Cardiac septum (tissue), 1 donor: ENCODE measurements at places on chromosomes 11 and 22. TPM values are rescaled to one million over a fixed set of nuclear protein-coding genes. Genes with fewer than 3 reads are reported as not detected.

DNA sequence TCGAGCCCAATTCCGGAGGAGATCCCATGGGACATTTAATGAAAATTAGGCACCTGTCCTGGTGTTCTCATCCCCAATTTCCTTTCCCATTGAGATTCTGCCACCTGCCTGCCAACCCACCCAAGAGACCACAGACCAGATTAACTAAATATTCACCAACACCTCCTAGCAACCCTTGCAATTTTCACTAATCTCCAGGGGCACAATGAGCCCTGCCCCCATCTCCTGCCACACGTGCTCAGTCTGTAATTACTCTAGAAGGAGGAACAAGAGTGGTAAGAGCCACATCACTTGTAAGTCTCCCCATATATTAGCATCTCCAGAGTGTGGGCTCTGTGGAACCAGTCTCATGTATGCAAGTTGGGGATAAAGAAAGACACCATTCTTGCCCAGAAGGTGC lies 38.0 kb downstream of the IL18BP start:
- no peak for DNase-seq

- DNase-seq: no peak
These were observed 222.0 kb downstream of the DBX1 start for GRCh38 chr11:19938169-19938856.

DNA sequence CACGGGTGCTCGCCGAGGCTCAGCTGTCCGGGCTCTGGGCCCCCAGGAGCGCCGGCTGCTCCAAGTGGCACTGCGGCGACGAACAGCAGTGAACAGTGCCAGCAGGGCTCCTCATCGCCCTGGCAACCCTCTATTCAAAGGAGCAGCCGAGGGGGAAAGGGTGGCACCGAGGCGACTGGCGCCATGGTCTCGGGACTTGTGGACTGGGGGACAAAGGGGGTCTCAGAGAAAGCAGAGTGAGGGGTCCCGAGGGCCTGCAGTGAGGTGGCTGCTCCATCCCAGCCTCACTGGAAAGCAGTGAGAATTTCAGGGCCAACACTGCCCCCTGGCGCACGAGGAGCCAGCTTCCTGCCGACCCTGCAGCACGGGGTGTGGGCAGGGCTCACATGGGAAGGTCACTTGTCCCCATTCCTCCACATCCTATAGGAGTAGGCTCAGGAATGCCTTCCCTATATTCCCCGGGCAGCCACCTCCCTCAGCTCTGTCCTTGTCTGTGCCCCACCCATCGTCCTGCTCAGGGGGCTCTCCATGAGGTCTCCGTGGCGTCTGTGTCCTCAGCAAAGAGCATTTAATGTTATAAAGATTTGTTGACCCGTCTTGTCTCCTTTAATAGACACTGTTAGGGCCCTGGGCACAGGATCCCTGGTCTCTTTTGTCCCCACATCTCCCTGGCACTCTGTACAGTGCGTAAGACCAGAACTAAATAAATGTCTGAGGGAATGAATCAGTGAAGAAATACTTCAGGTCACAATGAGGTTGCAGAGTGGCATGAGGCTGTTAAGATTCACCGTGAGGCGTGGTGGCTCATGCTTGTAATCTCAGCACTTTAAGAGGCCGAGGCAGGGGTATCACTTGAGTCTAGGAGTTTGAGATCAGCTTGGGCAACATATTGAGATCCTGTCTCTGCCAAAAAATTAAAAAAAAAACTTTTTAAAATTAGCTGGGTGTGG lies 26.4 kb downstream of the LRFN4 start:
- DNase-seq: no peak

GRCh38 chr11:26399336-26399735 lies 67.4 kb downstream of the ANO3 start:
- DNase-seq: no peak

GRCh38 chr11:35906277-35906661 lies 37.6 kb upstream of the LDLRAD3 start:
- no peak for DNase-seq

- no peak for DNase-seq
These were observed 16.9 kb downstream of the IL18BP start for GRCh38 chr11:72015511-72016061.

DNA sequence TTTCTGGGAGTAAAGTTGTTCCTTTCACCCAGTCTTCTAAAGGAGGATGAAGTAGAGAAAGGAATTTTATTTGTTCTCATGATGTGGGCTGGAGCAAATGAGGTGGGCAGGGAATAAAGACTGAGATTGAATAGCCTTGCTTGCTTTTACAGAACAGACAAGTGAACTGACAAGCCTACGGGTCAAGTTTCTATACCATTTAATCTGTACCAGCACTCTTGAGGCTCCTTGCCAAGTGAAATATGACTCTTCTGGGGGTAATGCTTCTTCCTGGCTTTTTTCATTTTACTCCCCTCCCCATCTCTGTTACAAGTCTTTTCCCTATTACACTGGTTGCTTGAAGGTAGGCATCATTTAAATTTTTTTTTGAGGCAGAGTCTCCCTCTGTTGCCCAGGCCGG lies 54.8 kb downstream of the CSTPP1 start:
- DNase-seq: no peak

- DNase-seq: no peak
These were observed 18.1 kb downstream of the TRMU start for GRCh38 chr22:46353483-46354105.

GRCh38 chr11:18789942-18790341 lies 1.7 kb downstream of the PTPN5 start:
- no peak for DNase-seq

- peak; percentile 92 for DNase-seq
These were observed 10.9 kb downstream of the PIM3 start for GRCh38 chr22:49971232-49972162.

- no peak for DNase-seq
These were observed 172.1 kb downstream of the DYNC2H1 start for GRCh38 chr11:103281301-103281700.

GRCh38 chr11:116110356-116110755 lies 606.1 kb upstream of the CADM1 start:
- no peak for DNase-seq

DNA sequence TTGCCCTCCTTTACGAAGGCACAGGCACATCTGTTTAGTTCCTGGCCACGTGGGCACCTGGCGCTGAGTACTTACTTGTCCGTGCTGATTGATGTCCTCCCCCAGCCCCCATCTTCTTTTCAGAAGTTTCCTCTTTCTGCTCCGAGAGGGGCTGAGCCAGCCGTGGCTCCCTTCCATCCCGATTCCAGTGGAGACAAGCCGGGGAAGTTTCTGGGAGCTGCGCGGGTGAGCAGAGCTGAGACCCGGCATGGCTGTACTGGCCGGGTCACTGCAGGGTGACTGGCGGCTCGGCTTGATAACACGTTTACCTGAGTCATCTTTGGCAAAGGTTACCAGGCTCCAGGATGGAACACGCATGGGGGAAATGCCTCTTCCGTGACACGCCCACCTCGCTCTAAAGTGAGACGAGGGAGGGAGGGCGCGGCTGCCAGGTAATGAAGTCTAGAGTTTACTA lies 45.4 kb upstream of the ATXN10 start:
- DNase-seq: no peak

- DNase-seq: no peak
These were observed 70.6 kb downstream of the DDIAS start for GRCh38 chr11:82972103-82972502.

GRCh38 chr11:76215941-76216340 lies 9.6 kb upstream of the WNT11 start:
- DNase-seq: no peak

- DNase-seq: peak; percentile 81
These were observed 3.2 kb upstream of the GAB2 start for GRCh38 chr11:78420796-78421209.

GRCh38 chr11:37107831-37108230 lies 509.8 kb upstream of the RAG2 start:
- no peak for DNase-seq

DNA sequence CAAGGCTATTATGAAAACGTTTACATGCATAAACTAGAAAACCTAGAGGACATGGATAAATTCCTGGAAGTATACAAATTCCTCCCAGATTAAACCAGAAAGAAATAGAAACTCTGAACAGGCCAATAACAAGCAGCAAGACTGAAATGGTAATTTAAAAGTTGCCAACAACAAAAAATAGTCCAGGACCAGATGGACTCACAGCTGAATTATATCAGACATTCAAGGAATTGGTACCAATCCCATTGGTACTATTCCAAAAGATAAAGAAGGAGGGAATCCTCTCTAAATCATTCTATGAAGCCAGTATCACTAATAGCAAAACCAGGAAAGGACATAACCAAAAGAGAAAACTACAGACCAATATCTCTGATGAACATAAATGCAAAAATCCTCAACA lies 236.0 kb downstream of the DLG2 start:
- DNase-seq: no peak

DNA sequence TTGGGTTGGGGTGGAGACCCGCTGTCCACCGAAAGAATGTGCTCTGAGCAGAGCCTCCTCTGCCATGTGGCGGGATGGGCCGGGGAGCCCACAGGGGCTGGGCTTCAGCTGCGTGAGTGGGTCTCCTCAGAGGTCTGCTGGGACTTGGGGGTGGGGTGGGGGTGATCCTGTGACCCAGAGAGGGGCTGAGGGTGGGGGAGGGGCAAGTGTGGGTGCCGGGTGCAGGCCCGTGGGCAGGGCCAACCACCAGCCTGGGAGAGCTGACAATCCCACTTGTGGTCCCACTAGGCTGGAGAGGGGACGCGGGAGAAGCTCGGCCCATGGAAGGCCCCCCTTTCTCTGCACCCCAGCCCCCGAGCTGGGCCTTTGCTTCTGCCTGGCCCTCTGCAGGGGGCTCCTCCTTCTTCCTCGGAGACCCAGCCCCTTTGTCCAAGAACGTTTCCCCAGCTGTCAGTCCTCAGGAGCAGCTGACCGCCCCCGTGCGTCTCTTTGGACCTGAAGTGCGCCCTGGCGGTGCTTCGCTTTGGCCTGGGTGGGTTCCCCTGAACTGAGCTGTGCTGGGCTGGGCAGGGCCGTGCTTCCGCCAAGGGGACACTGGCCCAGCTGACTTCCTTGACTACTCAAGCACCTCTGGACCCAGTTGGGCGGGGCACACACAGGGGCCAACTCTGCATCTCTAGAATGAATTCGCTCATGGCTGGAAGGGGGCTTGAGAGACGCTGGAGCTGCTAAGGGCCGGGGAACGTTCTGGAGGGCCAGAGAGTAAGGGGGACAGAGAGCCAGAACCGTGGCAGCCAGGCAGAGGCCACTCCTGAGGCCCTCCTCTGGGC lies 30.2 kb downstream of the OSBPL5 start:
- DNase-seq: peak; percentile 69

DNA sequence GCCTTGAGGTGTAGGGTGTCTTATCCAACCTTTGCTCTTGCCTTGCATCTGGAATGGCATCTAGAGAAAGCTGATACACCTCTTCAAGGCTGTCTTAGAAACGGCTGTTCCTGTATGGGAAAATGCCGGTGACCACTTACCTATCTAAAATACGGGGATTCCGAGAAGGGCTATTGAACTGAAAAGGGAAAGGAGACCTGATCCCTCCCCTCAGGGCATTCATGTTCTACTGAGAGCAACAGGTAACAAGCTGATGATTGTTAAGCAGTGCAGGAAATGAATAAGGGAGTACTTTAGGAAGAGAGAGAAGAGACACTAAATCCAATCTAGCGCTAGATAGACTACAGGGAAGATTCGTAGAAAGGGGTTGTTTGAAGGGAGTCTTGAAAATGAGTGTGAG lies 1388.1 kb downstream of the FAM181B start:
- DNase-seq: no peak

- DNase-seq: no peak
These were observed 11.3 kb downstream of the IZUMO1R start for GRCh38 chr11:94315664-94316063.

- DNase-seq: no peak
These were observed 17.9 kb downstream of the ARHGEF12 start for GRCh38 chr11:120354068-120354467.

GRCh38 chr11:35963911-35964310 lies 20.0 kb downstream of the LDLRAD3 start:
- DNase-seq: no peak

- DNase-seq: no peak
These were observed 18.8 kb upstream of the ACCSL start for GRCh38 chr11:44028816-44029506.

DNA sequence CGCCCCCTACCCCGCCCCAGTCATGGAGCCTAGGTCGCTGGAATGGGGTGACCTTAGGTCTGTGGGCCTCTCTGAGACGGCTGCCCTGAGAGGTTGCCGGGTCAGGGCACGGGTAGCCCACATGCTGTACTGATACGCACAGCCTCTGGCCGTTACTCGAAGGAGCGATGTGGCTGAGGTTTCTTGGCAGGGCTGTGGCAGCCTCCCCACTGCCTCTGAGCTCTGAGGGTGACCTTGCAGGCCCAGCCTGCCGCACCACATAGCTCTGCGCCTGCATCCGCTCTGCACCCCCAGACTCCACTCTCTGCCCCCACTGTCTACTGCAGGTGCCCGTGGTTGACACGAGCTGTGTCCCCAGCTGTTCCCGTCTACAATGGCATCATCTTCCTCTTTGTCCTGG lies 7.3 kb downstream of the ZDHHC8 start:
- DNase-seq: no peak

DNA sequence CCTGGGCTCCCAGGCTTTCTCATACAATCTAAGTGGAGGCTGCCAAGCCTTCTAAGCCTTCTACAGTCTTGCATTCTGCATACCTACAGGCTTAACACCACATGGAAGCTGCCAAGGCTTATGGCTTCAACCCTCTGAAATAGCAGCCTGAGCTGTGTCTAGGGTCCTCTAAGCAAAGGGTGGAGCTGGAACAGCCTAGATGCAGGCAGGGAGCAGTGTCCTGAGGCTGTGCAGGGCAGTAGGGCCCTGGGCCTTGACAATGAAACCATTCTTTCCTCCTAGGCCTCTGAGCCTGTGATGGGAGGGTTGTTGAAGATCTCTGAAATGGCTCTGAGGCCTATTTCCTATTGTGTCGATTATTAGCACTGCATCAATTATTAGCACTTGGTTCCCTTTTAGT lies 150.9 kb upstream of the GRK3 start:
- DNase-seq: no peak

- DNase-seq: no peak
These were observed 7.0 kb downstream of the SEPTIN3 start for GRCh38 chr22:41976070-41976901.

Gene LARGE2
- not detected for total RNA-seq

Gene KCNE3
- total RNA-seq: 2.1 TPM

Gene OR51B4
- not detected for total RNA-seq

Gene MYBPC3
- 1,860 TPM for total RNA-seq

Gene MFNG
- 5.3 TPM for total RNA-seq

Gene MYO7A
- 3.0 TPM for total RNA-seq

Gene NRXN2
- 3.5 TPM for total RNA-seq

Gene RIMBP3C
- total RNA-seq: 0.08 TPM

Gene SLC15A3
- total RNA-seq: 11.6 TPM

Gene MRGPRX4
- total RNA-seq: not detected

Gene DEUP1
- total RNA-seq: not detected

Gene MS4A6E
- total RNA-seq: not detected

Gene FOSL1
- total RNA-seq: 2.0 TPM

Gene PARVB
- total RNA-seq: 98.1 TPM

Gene NEFH
- 0.22 TPM for total RNA-seq

Gene LDHAL6A
- total RNA-seq: not detected
